Activated CD4-positive, alpha-beta memory T cell treated with anti-CD3 and anti-CD28 coated beads, Interleukin-2, amount 10 ng/mL, durations not matched to agents 7 days and 5 days (primary cell): ENCODE measurements at places on chromosomes 2 and 18.

- DNase-seq = no peak
Observed at GRCh38 chr2:234298918-234299317, 198.0 kb downstream of the ARL4C start.

GRCh38 chr18:21525916-21526315, 74.6 kb downstream of the ESCO1 start:
- no peak for DNase-seq

DNA sequence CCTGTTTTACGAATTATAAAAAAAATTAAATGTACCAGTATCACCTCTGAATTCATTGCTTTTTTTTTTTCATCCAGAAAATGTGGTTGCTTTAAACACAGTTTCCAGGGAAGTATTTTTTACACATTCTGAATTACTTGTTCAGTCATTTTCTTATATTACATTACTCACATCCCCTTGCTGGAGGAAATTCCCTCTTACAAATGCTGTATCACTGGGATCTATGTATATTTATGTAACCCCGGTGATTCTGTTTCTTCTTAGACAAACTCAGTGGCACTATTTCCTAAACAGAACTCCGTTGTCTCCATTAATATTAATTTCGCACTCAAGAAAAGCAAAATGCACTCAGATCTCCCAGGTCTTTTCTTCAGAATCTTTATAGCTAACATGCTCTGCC, 1078.5 kb upstream of the ZEB2 start:
- no peak for DNase-seq

DNA sequence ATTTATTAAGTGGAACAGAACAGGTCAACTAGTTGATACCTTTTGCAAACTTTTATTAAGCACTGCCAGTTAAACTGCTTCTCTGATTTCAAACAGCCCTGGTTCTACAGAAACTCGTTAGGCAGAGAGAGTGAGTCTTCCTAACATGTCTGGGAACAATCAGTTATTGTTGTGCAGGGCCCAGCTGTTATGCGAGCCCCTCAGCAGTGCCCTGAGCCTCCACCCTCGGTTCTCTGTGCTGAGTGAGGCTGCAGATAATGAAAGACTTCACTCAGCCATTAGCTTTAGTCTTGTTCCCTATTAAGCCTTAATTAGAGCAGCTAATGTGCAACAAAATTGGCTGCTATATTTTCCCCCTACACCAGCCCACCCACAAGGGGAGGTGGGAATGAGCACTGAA, 39.6 kb downstream of the KCTD18 start:
- no peak for DNase-seq

- no peak for DNase-seq
Observed at GRCh38 chr18:60686142-60686541, 313.6 kb upstream of the MC4R start.

DNA sequence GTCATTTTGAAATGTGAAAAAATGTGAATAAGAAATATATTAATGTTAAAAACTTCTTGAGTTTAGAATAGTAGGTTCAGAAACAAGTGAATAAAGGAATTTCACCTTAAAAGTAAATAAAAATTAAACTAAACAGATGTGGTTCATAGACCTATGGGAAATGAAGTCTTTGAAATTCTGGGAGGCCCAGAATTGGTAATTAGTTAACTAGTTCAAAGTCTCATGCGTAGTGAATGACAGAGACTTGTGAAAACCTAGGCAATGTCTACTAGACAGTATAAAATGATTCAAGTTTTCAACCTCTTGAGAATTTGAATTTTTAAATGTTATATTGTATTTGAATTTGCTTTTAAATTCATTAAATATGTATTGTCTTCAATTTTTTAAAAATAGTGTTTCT, 32.6 kb upstream of the AAK1 start:
- DNase-seq = no peak

DNA sequence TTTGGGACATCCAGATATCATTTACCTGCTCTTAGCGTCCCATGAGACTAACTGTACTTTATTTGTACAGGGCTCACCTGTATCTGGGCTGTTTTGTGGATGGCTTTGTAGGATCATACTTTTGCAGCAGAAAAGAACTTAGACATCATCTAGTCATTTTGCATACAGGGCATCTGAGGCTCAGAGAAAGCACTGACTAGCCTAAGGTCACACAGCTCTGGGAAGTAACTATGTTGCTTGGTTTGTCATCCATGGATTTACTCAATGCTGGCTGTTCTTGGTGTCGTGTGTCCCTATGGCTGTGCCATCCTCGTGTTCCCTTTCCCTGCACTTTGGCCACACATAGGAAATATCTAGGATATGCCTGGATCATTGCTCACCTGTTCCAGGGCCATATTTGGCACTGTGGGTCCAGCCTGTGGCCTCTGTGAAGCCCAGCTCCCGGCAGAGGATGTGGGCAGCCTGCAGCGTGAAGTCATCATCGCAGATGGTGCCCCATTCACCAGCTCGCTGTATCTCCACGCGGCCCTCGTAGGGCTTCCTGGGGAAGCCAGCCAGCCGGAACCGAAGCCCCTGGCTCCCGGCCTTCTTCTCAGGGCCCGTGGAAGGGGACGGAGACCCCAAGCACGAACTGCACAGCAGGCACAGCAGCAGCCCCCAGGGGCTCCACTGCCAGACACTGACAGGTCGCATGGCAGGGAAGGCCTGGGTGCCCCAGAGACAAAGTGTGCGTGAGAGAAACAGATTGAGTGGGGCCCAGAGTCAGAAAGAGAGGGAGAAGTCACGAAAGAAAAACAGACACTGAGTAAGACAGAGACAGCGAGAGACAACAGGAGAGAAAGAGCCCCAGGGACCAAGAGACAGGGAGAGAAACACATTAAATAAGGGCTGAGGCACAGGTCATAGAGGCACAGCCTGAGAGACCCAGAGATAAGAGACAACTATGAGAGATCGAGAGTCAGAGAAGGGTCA, 1.5 kb downstream of the LOXL3 start:
- no peak for DNase-seq

- DNase-seq = no peak
Observed at GRCh38 chr2:121454549-121455090, 76.1 kb upstream of the RNU4ATAC start.
